SW 1271 (cell line): ENCODE measurements at places on chromosomes 1 and 21.

GRCh38 chr1:53947172-53947907 lies 1.2 kb downstream of the LRRC42 start:
- no peak for DNase-seq

DNA sequence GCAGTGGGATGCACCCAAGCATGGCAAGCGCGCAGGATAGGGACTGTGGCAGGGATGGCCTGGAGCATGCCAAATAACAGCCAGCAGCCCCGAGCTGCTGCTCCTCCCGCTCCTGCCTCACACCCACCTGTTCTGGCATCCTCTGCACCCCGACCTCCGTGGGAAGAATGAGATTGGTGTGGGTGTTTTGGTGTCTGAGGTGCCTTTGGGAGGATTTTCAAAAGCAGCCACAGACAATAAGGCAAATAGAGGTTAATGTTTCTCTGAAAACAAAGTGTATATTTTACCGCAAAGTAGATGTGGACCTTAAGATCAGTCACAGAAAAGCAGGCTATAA lies 35.5 kb downstream of the IGFN1 start:
- no peak for DNase-seq

DNA sequence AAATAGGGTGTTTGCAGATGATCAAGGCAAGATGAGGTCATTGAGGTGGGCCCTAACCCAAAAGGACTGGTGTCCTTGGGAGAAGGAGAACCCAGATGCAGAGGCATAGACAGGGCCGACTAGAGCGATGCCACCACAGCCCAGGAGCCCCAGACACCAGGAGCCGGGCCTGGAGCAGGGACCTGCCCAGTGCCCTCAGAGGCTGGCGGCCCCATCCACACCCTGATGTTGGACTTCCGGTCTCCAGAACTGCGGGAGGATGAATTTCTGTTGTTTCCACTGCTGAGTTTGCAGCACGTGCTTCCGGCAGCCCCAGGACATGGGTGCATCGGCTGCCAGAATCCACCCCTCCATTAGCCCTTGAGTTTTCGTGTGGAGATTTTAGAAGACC lies 7.2 kb upstream of the ACTRT2 start:
- no peak for DNase-seq

GRCh38 chr1:118151312-118151937 lies 33.6 kb downstream of the SPAG17 start:
- DNase-seq, result no peak

DNA sequence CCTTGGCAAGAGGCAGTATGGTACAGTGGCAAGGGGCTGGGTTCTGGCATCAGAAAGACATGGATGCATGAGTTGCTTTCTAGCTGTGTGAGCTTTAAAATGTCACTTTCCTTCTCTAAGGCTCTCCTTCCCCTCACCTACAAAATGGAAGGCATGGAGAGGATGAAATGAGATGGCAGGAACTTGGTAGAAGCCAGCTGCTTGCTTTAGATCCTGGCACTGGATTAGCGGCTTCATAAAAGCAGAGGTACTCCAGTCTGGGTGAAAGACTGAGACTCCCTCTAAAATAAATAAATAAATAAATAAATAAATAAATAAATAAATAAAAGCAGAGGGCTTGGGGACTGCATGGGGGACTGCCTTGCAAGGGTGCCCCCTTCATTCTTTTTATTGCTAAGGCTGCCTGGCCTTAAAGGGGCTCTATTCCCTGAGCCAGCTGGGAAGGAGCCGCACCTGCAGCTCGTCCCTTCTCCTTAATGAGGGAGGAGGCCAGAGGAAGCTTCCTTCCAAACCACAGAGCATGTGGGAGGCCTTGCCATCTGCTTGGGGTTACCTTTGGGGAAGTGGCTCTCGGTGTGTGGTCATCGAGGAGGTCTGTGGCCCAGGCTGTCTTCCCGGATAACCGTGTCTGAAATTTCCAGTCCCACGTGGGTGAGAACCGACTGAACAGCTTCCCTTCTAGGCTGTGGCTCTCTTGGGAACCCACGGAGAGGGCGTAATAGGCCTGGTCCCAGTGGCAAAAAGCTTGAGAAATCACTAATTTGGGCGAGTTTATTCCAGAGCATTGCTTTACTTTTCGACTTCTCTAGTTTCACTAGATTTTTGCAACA lies 2.0 kb upstream of the ATP13A2 start:
- no peak for DNase-seq

GRCh38 chr1:109514846-109515245 lies 5.3 kb upstream of the AMIGO1 start:
- no peak for DNase-seq

DNA sequence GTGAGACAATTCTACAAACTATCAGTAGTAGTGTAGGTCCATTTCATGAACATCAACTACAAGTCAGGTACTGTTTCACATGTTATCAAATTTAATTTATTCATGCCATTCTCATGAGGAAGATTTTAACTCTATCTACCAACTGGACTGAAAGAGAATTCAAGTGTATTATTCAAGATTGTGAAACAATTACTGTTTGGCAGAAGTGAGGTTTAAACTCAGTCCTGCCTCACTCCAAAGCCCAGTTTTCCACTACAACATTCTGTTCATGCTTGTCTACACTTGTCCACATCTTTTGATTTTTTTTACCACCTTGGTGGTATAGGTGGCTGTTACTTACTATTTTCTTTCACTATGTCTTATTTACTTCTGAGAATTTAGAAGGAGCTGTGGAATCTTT lies 272.9 kb downstream of the TGFB2 start:
- DNase-seq, result no peak

DNA sequence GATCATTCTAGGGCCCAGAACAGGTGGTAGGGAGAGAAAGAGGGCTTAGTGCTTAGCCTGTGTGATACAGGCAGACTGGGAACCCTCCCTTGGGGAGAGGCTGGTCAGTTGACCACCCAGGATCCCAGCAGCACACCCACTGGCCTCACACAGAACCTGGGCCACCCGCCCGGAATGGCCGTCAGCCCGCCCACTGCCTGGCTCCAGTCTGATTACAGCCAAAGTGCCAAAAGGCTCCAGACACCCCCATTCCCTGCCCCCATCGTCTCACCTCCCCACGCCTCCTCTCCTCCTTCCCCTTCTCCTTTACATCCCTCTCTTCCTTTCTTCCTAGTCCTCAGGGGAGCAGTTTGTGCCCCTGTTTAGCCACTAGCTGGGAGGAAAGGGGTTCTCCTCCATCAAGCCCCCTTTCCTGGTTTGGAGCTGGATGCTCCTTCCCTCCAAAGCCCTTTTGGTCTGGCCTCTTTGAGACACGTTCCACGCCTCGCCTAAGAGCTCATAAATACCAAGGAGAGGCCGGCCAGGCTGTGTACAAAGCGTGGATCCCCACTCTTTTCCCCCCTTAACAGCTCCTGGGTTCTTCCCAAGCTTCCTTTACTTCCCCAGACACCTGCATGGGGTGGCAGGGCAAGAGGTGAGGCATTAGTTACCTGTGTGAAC lies 4.6 kb upstream of the WNT2B start:
- DNase-seq, result no peak

DNA sequence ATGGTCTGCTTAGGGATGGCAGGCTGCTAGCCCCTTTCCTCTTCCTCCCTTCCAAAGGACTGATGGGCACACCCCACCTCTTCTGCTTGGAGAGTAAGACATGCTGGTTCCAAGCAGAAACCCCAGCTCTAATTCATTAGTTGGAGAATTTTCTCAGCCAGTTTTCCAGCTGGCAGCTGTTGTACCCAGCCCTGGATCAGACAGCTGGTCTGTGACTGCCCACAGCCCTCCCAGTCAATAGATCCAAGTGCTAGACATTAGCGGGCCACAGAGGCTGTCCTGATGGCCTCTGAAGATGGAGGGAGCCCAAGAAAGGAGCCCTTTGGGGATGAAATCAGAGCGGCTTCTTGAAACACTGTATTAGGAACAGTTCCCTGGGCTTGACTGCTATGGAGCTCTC lies 35.8 kb downstream of the ACOT11 start:
- no peak for DNase-seq

DNA sequence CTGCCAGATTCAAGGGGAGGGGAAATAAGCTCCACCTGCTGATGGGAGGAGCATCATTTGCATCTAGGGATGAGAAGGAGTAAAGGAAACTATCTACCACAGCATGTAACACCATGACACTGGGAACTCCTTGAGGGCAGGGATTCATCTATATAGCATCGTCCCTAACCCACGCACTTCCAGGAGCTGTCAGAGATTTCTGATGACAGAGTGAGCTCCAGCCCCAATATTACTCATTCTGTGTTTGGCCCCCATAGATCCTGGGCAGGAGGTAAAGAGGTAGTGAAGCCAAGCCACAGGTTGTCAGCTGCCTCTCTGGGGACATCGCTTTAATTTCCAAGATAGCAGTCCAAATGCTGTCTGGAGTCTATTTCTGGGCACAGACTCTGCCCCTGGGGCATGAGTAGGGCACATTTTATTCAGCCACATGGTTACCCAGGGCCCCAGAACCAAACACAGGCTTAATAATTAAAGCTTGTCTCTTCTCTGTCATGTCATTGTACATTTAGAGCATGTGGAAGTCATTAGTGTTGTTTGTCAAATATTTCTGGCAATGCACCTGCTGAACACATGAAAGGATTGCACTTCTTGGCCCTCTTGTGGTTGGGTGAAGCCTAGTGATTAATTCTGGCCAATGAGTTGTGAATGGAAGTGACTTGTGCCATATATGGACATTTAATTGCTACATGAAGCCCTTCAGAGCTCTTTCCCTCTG lies 105.9 kb upstream of the POU3F1 start:
- DNase-seq, result peak; percentile 9

DNA sequence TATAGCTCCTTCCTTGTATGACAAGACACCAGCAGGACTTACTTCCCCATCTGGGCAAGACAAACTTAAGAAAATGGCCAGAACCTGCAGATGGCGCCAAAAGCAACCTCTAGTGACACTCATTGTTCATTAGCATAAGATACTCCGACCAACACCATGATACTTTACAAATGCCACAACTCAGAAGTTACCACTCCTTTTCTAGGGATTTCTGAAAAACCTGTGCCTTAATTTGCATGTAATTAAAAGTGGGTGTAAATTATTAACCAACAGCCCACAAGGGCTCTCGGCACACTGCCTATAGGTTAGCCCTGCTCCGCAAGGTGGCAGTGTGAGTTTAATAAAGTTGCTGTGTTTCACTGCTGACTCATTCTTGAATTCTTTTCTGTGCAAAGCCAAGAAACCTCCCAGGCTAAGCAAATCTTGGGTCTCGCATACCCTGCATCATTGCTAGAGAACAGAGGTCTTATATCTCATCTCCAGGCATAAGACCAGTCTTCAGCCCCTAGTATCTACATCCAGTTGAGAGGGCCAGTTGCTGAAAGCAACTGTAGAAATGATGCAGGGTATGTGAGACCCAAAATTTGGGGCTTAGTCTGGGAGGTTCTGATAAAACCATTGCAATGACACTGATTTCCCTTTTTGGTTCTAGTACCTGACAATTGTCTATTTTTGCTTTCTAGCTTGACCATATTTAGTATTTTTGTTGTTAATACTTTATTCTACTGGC lies 86.4 kb downstream of the FAF1 start:
- no peak for DNase-seq

- DNase-seq, result no peak
Observed at GRCh38 chr1:76268341-76268740, 193.8 kb downstream of the ST6GALNAC3 start.

DNA sequence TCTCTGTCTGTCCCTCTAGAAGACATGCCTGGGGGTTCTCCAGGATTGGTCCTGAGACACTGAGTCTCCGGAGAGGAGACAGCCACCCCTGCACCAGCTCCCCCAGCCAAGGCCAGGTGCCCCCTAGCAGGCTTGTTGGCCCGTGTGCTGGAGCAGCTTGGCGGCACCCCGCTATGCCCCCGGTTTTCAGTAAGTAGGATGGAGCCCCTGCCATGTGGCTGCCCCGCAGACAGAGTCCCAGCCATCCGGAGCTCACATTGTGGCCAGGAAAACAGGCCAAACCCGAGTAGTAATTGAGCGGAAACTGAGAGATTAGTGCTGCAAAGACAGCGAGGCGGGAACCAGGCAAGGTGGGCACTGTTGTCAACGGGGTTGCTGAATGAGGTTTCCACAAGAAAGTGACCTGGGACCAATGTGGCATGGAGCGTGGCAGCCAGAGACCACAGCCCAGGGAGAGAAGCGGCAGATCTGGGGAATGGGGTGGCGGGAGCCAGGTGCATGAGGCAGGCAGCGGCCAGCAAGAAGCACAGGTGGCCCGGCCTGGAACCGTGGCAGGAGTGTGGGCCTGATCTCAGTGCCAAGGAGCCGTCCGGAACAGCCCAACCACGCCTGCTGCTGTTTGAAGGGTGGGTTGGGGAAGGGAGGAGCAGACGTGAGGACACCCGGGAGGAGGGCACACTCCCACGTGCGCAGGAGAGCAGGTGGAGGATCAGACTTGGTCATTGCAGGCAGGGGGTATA lies 137.4 kb upstream of the VAMP3 start:
- DNase-seq, result no peak

DNA sequence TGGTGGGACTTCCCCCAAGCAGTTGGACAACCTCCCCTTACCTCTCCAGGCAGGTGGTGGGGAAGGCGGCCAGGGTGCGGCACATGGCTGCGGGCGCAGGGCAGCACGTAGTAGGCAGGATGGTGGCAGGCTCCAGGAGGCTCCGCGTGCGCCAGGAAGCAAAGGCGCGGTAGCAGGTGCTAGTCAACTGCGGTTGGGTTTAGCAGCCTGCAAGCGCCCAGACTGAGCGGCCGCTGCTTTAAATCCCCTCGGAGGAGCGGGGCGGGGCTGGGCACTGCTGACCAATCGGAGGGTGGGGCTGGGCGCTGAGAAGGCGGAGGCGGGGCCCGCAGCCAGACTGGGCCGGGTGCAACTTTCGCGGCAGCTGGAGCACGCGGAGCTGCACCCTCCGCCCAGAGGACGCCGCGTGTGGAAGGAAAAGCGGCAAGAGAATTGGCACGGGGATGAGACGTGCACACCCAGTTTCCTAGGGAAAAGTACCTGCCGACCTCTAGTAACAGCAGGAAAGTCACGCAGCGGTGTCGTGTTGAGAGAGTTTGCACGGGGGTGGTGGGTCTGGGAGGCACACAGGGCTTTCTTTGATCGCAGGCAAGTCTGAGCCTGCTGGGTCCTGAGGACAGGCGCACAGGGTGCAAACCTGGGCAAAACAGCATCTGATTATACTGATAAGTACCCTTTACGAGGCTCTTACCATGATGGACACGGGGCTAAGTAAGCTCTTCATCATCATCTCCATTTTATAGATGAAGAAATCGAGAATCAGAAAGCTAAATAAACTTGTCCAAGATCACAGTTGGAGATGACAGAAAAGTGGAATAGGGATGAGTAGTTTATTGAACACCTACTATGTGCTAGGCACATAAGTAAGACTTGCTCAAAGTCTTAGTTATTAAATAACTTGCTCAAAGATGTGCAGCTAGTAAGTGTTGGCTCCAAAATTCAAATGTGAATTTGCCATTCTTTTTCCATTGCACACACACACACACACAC lies at the start of gene RGS16:
Gene RGS16 (minus strand): TSS at position 215 of the 990 bp plus-strand sequence. CDS start 130 bp downstream, at position 85.
- DNase-seq, result peak; percentile 43
